IMR-90 (cell line): ENCODE measurements at places on chromosomes 2 and 18.
A peak's percentile ranks its signal among the peaks of the same experiment; 100 is the strongest.

DNA sequence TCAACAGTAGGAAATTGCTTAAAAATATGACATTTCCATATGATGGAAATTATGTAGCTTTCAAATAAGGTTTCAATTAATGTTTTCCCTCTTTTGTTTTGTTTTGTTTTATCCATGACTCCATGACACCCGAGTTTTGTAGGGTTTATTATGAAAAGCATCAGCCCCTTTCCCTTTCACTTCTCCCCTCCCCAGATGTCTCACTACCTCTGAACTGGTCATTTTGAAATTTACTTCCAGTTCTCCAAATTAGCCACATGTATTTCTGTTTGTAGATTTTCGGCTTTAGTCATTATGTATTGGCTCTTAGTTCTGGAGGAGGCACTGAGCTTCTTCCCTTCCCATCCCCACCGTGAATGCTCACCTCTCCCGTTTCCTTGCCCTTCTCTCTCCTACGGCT, 18.6 kb upstream of the VPS4B start:
- no peak for DNase-seq

DNA sequence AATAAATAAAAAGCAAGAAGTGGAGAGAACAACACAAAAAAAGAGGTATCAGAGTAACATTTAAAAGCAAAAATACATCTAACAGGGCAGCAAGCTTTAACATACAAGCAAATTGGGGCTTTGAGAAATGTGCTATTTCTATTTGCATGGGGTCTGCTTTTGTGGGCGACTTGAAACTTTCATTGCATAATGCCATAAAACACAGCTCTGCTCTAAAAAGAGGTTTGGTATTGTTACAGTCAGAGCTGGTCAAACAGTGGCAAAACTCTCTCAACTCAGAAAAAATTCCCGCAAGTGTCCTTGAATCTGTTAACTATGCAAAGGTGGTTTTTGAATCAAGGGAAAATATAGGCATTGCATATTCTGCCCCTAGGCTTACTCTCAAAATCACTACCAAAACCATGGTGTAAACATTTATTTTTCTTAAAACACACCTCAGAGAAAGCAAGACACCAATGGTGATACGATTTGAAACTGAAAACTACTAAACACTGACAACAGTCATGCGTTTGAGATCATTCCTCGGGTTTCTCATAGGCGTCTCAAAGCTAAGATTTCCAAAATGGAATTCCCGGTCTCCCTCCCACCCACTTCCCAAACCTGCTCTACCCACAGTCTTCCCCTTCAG, 45.5 kb downstream of the RNF152 start:
- no peak for DNase-seq

DNA sequence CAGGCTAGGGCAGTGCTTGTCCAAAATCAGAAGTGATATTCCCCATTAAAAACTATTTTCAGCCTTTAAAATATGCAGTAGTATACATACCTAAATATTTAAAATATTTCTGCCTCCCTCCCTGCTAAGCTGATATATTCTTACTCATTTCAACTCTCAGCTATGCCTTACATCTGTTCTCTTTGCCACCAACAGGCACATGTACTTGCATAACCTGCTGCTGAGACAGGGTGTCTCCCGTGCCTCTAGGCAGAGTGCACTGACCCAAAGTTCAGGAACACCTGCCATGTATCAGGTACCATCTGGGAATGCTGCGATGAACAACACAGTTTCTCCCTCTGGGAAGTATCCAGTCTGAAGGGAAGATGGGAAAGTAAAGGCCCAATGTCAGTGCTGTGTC, 91.7 kb downstream of the STK39 start:
- peak; percentile 42 for DNase-seq

DNA sequence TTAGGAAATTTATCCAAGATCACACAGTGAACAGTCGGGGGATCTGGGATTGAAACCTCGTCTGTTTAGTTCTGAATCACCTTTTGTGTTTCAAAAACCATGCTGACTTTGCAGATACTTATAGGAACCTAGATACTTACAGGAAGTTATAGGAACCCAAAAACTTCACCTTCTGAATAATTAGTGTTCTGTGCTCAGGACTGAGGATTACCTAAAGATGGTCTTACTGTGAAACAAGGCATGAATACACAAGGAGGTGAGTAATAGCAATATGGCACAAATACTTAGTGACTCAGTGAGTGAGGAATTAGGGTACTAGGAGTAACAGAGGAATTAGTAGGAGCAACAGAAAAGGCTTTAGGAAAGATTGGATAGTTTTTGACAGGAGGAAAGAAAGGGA, 145.5 kb downstream of the LRATD1 start:
- peak; percentile 41 for DNase-seq

- DNase-seq: peak; percentile 73
Measured at GRCh38 chr2:212686285-212686895, 147.8 kb upstream of the ERBB4 start.

- no peak for DNase-seq
Measured at GRCh38 chr2:16464641-16465040, 201.0 kb downstream of the CYRIA start.

DNA sequence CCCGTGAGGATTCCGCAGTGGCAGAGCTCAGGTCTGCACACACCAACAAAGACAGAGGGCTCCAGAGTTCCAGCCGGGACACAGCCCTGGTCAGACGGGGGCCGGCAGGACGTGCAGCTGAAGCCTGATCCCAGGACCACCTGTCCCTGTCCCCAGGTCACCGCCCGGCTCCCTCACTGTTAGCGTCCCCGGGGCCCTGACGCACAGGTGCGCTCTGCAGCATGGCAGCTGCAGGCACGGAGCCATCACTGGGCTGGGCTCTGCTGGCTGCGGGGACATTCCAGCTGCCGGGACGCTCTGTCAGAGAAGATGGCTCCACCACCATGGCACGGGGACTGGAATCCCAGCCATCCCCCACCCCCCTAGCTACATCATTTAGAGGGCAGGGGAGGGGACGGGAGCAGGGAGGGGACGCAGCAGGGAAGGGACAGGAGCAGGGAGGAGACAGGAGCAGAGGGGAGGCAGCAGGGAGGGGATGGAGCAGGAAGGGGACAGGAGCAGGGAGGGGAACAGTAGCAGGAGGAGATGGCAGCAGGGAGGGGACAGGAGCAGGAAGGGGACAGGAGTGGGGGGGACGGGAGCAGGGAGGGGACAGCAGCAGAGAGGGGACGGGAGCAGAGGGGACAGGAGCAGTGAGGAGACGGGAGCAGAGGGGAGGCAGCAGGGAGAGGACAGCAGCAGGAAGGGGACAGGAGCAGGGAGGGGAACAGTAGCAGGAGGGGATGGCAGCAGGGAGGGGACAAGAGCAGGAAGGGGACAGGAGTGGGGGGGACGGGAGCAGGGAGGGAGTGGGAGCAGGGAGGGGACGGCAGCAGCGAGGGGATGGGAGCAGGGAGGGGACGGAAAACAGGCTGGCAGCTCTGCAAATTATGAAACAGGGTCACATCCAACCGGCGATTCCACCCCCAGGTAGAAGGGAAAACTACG, 39.8 kb downstream of the SLC66A2 start:
- DNase-seq: no peak

DNA sequence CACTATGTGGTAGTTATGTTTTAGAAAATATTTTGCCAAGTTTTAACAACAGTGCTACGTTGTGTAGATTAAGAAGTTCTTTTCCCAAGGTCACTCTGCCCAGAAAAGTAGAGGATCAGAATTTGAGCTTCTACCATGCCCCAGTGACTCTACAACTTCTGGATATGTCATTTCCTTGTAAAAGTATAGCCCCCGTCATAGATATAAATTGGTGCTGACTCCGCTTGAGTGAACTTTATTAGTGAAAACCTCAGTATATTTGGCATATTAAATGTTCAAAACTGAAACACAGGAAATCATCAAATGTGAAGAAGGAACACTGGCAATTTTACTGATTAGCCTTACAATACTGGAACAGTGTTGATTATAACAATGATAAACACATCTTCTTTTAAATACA, 256.7 kb upstream of the UBE2E3 start:
- DNase-seq: no peak

DNA sequence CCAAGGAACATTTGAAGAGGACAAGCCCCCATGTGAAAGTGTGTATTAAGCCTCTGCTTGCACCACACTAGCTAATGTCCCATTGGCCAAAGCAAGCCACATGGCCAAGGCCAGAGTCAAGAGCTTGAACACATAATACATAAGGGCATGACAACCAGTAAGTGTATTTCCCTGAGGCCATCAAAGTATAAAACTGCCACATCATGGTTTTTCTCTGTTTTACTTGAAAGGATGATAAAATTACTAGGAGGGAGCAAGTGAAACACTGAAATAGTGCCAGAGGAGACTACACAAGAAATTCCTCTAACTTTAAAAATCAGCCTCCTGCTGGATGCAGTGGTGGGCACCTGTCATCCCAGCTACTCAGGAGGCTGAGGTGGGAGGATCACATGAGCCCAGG, 30.9 kb upstream of the EML6 start:
- DNase-seq: no peak

GRCh38 chr2:222982909-222983265, 69.1 kb upstream of the KCNE4 start:
- DNase-seq: no peak

GRCh38 chr2:191499874-191500565, 177.9 kb upstream of the NABP1 start:
- peak; percentile 57 for DNase-seq

DNA sequence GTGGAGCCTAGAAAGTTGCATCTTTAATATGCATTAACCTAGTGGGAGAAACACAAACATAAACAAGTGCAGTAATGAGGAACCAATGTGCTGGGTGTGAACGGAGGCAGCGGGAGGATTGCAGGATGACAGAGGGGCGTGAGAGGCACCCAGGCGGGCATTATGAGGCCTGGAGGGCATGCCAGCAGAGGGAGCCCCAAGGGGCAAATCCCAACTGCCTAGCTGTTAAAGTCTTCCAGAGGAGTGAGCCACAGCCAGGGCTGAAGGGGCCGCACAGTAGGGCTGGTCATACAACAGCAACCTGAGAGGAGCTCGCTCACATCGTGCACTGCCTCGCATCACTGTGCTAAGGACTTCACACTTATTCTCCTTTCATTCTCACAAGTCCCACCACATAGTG, 13.3 kb upstream of the PRELID3A start:
- no peak for DNase-seq

GRCh38 chr2:11408959-11409571, 56.9 kb downstream of the E2F6 start:
- DNase-seq: no peak

DNA sequence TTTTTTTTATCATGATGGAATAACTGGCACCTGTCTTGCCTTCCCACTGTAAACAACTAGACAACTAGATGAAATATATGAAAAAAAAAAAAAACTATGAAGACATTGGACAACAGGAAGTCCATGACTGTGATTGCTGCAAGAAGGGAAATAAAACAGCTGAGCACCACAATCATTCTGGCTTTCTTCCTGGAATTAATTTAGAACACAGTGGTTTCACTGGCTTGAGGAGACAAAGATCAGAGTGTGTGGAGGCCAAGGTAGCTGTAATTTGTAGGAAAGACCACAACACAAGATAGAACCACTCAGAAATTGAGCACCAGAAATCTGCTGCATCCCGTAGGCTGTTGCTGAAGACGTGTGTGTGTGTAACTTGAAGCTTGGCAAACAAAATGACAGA, 121.1 kb upstream of the PID1 start:
- DNase-seq: no peak

- peak; percentile 85 for DNase-seq
Measured at GRCh38 chr2:224982910-224983711, 59.2 kb downstream of the DOCK10 start.

GRCh38 chr2:216574046-216574445, 59.2 kb upstream of the IGFBP2 start:
- DNase-seq: peak; percentile 31

GRCh38 chr18:3345885-3346284, 84.0 kb downstream of the MYL12B start:
- DNase-seq: peak; percentile 16

DNA sequence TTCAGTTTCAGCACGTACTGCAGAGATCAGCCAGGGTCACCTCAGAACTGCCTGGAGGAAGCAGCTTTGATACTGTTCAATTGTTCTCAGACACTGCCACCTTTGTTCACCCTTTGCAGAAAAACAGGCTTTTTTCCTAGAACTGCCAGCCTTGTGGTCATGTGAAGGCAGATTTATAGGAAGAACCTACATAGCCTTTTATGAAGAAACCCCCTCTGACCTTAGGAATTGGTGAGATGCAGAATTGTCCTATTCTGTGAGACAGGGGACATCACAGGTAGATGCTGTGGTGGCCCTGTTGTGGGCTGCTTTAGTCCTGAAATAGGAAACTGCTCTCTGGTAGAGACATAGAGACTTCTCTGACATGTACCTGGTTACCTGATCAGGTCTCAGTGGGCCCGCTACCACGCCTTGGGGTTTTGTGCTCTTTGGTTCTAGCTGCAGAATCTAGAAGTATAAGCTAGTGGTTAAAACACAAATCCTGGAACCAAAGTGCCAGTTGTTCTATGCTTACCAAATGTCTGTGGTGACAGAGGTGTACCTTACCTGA, 206.6 kb downstream of the AGPS start:
- DNase-seq: no peak

DNA sequence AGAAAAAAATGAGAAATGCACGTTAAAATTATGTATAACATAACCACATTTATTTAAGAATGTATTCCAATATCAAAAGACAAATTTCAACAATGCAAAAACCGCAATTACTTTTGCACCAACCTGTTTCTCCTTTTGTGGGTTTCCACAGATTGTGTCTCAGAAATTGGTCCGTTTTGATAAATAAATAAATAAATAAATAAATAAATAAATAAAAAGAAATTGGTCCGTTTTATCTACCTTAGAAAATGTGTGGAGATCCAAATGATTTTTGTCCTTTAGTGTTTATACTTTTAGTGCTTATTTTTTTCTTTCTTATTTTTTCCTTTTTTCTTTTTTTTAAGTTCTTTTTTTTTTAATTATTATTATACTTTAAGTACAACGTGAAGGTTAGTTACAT, 1682.2 kb upstream of the TMEFF2 start:
- DNase-seq: no peak

- DNase-seq: no peak
Measured at GRCh38 chr2:151886241-151886640, 58.0 kb upstream of the ARL5A start.

- peak; percentile 76 for DNase-seq
Measured at GRCh38 chr2:159265171-159265576, 21.3 kb downstream of the WDSUB1 start.

DNA sequence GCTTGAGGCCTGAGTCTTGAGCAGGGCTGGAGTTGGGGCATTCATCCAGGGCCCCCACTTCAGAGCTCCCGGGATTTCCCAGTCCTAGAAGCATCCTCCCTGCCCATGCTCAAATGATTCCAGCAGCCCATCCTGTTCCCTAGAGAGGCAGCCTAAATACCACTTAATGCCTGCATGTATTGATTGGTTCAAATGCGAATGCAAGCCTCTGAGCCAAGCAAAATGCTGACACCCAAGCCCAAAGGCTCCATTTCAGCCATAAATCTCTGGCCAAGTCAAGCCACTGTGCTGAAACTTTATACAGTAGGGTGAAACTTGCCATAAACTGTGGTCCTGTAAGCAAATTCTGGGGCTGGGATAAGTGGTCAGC, 279.8 kb downstream of the CLIP4 start:
- DNase-seq: no peak
